ENCODE measurements at places on chromosomes 4 and X.

GRCh38 chr4:84916227-84916626 is 50.3 kb downstream of the WDFY3 start:
- no peak for DNase-seq

DNA sequence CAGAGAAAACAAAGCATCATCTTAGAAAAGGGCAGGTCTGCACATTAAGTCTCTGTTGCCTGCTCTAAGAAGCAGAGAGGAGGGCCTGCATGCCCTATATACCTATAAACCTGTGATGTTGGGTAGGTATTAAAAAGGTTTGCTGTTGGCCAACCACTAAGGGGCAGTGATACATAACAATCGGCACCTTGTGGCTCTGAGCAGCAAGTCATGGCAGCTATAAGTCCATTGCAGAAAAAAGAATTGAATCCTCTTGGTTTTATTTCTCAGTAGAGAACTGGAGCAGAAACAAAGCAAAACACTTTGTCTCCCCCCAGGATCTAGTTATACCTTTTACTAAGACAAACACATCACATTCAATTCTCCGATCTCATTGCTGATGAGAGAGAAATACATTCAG is 1364.4 kb downstream of the STIM2 start:
- peak; percentile 60 for DNase-seq

DNA sequence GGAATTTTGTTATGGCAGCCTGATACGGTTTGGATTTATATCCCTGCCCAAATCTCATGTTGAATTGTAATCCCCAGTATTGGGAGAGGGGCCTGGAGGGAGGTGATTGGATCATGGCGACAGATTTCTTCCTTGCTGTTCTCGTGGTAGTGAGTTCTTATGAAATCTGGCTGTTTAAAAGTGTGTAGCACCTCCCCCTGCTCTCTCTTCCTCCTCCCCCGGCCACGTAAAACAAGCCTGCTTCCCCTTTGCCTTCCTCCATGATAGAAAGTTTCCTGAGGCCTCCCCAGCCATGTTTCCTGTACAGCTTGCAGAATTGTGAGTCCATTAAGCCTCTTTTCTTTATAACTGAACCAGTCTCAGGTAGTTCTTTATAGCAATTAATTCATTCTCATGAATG is 37.9 kb downstream of the SUPT20HL2 start:
- DNase-seq, result no peak

- DNase-seq, result no peak
Observed at GRCh38 chr4:57318703-57319102, 208.5 kb upstream of the IGFBP7 start.

DNA sequence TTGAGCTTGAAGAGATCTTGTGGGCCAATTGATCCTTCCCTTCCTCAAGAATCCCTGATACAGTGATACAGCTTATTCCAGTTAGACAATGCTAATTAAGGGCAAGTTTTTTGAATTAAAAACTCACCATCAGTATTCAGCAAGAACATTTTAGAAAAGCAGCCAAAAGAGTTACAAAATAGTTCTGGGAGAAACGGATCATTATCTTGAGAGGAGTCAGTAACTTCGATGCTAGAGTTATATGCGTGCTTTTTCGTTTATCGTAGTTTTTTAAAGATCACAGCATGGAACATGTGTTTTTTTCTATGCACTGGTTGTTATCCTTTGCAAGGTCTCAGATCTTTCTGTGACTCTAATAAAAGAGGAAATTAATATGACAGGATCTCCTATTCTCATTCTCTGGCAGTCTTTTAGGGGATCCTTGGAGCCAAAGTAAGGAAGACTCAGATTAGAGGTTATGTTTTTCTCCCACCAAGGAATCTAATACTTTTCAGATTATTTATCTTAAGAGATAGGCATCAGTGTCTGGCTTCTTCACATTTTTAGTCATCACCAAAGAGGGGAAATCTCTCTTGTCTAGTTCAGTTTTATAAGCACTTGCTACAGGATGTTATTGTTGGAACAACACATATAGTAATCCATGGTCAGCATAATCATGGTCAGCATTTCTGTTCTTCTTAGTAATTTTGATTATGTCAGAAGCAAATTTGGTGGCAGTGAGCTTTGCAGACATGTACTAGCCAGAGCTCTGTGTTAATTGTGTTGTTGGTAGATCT is 109.7 kb downstream of the PDLIM5 start:
- no peak for DNase-seq

DNA sequence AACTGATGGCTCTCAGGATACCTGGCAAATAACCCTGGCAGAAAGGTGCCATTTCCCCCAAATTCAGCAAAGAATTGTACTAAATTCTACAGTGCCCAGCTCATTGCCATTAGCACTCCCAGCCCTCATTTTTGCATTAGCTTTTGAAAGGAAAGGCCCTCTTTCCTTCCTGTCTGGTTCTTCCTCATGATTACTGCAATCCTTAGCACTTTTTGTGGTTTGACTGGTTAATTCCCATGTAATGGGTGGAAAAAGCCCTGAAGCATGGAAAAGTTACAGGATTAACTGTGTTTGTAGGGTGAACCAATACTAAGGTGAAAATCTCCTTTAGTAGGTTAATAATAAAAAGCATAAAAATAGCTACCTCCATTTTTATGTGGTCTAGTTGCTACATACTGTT is 139.5 kb downstream of the NPNT start:
- DNase-seq, result no peak

GRCh38 chrX:21741869-21742701 is 15.8 kb downstream of the SMPX start:
- no peak for DNase-seq

GRCh38 chrX:15645266-15645665 is 19.3 kb downstream of the CLTRN start:
- no peak for DNase-seq

GRCh38 chr4:78774417-78774816 is 1.7 kb upstream of the BMP2K start:
- DNase-seq, result peak; percentile 23

DNA sequence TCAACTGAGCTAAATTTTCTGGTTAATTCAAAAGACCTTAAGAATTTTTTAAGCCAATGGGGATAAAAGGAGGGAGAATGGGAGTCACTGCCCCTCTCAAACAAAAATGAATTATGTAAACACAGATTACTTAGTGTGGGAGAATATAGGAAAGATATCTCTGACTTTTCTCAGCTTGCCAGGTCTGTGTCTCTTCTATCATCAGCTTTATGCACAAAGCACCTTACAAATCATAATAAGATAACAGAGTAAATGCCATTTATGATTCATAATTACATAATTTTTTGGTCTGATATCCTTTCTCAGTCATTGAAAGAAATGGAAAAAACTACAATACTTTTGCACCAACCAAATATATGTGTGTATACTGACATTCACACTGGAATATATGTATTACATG is 604.6 kb upstream of the FAM241A start:
- no peak for DNase-seq

DNA sequence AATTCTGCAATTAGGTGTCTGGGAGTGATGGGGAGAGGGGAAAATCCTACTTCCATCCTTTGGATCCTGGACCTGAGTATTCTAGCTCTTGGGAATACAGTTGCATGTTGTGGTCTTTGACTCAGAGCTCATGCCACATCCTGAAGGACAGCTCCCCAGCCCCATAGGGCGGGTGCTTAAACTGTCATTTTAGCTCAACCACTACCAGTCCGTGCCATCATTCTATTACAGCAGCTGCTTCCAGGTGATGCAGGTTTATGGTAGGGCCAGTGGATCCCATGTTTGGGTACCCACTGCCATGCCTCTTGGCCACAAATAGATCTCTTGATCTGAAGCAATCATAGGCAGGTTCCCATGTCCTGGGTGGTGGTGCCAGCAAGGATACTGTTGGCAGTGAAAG is 34.7 kb downstream of the CCKAR start:
- DNase-seq, result no peak

- no peak for DNase-seq
Observed at GRCh38 chr4:106801386-106801785, 234.7 kb downstream of the DKK2 start.

DNA sequence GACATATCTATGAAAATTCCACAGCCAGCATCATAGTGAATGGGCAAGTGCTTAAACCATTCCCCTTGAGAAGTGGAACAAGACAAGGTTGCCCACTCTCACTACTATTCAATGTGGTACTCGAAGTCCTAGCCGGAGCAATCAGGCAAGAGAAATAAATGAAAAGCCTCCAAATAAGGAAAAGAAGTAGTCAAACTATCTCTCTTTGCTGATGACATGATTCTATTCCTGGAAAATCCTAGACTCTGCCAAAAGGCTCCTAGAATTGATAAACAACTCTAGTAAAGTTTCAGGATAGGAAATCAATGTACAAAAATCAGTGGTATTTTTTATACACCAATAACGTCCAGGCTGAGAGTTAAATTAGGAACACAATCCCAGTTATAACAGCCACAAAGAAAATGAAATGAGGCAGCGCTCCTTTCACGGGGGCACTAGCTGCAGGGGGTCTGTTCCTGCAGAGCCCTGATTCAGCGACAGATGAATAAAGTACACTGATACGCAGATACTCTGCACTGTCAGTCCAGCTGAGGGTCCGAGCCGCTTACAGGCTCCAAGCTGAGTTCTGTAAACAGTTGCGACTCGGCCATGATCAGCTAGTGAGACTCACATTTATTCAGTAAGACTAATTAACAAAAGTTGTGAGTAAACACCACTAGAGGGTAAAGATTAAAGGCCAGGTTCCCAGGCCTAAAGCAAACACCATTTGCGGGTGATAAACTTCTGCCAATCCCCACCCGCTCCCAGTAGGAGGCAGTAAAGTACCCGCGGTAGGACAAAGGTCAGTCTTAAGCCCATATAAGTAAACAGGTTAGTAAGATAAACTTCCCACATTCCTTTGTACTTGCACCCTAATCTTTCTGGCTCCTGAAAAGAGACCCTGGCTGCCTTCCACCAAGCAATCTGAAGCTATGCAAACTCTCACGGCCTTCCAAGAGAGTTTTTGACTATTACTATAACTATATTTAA is 290.6 kb upstream of the GRID2 start:
- DNase-seq, result no peak

GRCh38 chrX:16629909-16630308 is 20.0 kb upstream of the S100G start:
- DNase-seq, result no peak

DNA sequence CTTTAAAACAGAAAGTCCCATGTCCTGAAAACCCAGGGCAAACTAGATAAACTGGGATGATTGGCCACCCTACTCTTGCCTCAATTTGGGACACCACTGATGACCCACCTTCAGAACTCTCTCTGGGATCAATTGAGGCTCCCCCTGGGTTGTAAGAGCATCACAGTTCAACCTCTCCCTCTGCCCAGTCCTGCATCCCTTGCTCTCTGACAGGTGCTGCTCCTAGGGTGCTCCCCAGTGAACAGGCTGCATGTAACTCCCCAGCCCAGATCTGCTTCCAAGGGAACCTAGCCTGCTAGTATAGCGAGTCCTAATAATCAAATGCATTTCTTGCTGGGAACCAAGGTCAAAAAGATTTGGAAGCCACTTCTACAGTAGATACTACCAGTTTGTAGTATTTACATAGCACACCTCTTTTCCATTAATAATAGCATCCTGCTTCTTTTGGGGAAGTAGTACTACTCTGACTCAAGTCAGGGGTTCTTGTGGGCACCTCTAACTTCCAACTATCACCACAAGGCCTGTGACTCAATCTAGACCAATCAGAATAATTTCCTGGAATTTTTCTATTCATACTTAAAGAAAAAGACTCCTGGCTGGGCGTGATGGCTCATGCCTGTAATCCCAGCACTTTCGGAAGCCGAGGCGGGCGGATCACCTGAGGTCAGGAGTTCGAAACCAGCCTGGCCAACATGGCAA is 42.1 kb upstream of the SPINK2 start:
- DNase-seq, result no peak

- no peak for DNase-seq
Observed at GRCh38 chr4:166501941-166502382, 628.9 kb downstream of the TLL1 start.

- DNase-seq, result no peak
Observed at GRCh38 chrX:52271206-52271605, 86.5 kb downstream of the MAGED4 start.

DNA sequence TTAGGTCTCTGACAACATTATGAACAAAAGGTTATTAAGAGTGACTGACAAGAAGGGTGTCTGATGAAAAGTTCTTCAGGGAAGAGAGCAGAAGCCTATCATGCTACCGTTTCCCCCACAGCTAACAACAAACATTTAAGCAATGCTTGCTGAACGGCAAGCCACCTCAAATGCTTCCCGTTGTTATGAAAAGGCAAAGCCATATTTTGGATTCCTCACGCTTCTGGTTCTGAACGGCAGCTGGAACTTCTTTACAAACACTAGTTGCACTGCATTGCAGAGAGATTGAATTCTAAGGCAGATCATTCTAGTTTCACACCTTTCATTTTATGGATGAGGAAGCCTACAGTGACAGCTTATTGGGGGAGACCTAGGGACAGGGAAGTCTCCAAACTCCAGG is 48.6 kb upstream of the NAP1L5 start:
- DNase-seq, result no peak

GRCh38 chrX:24248042-24248441 is 65.8 kb downstream of the SUPT20HL2 start:
- no peak for DNase-seq

DNA sequence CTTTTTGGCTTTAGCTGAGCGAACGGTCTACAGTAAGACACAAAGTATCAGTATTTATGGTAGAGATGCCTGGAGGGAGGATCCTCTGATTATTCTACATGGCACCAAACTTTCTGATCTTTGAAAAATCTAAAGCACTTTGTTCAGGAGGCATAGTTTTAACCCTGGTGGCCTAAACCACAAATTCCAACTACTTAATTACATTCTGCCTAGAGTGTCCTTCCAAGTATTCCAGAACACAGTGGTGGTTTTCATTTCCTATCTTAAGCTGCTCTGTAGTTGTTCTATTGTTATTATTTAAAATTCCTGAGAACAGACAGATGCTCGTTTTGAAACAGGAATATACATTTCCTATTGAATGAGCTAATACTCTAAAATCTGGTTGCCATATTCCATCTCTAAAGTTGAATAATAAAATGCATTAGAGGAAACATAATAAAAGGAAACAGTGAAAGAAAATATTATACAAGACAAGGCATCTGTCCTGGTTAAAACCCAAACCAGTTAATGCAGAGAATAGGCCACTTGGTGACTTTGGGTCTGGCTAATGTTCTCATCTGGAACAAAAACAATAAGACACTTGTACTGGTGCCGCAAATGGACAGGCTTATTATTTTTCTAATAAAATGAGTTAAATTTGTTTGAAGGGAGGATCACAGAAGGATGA is 657.4 kb downstream of the SPRY1 start:
- DNase-seq, result no peak

GRCh38 chr4:119284876-119285780 is 36.8 kb downstream of the FABP2 start:
- DNase-seq, result no peak

DNA sequence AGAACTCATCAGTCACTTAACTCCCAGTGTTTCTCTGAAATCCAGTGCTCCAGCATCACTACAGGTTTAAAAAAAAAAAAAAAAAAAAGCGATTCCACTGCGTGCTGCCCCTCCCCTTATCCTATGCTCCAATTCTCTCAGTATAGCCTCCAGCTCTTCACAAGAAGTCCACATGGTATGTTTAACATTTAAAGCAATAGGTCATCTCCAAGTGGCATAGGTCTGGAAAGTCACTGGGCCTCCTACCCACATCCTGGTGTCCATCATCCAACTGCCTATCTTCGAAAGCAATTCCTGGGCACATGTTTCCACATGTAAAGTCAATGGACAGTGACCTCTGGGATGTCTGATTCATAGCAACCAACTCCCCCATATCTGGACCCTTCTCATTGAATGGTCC is 66.5 kb upstream of the MAP3K15 start:
- no peak for DNase-seq
